Kidney epithelial cell (primary cell): ENCODE measurements at places on chromosomes 11 and 22.

- DNase-seq, result no peak
These were observed 178.5 kb upstream of the GUCY1A2 start for GRCh38 chr11:107196732-107197131.

DNA sequence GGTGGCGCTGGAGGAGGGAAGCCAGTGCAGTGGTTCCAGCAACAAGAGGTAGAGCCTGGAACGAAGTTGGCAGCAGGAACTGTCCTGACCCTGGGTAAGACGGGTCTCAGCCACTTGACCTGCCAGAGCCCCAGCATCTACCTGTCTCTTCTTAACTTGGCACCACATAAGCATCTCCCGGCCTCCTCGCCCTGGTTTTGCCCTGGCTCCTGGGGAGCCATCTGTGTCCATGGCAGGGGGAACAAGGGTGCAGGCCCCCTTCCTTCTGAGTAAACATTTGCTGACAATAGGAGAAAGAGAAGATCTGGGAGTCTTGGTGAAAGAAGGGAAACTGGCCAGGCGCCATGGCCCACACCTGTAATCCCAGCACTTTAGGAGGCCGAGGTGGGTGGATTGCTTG, 12.8 kb downstream of the P2RY2 start:
- no peak for DNase-seq

- no peak for DNase-seq
These were observed 32.8 kb upstream of the CTTN start for GRCh38 chr11:70365544-70365927.

DNA sequence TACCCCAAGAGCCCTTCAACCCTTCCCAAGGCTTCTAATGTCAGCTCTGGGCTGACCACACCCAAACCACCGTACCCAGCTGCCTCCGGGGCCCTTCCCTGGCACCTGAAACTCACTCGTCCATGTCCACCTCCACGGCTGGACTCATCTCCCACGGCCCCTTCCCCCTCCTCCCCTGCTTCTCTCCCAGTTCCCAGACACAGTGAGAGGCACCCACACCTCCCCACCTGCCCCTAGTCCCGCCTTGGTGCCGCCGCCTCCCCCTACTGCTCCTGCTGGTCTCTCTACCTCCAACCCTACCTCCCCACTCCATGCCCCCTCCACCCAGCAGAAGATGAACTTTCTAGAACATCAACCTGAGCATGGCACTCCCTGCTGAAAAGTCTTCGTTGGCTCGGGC, 39.5 kb downstream of the ELFN2 start:
- DNase-seq, result no peak

- DNase-seq, result peak; percentile 12
These were observed 37.6 kb upstream of the SLC5A1 start for GRCh38 chr22:32005453-32005852.

DNA sequence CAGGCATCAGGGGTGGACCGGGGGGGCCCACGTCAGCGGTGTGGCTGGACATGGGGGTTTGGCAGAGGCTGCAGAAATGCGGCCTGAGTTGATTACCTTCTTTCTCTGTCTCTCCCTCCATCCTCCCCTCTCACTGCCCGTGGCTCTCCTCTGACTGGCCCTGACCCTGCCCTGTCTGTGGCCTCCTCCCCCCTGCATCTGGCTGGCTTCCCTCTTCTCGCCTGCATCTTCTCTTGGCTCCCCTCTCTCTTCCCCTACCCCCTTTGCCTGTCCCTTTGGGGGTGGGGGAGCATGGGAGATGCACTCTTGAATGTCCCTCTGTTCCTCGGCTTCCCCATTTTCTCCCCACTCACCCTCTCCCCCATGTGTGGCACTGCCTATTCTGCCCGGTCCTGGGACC, 23.9 kb upstream of the TAB1 start:
- no peak for DNase-seq

DNA sequence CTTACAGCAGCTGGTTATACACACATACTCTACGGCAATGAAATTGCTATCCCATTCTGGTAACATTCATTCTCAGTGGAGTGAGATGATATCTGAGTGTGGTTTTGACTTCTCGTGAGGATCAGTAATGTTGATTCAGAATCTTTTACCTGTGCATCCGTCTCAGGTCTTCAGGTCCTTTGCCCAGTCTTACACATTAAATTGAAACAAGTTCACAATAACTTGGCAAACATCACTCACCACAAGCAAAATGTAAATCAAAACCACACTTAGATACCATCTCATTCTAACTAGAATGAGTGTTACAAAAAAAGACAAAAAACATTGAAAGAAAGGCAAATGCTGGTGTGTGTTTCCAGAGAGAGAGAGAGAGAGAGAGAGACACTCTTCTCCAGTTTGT, 14.0 kb downstream of the RGL4 start:
- DNase-seq, result no peak

- no peak for DNase-seq
These were observed 52.8 kb downstream of the LRRC32 start for GRCh38 chr11:76617553-76618265.

DNA sequence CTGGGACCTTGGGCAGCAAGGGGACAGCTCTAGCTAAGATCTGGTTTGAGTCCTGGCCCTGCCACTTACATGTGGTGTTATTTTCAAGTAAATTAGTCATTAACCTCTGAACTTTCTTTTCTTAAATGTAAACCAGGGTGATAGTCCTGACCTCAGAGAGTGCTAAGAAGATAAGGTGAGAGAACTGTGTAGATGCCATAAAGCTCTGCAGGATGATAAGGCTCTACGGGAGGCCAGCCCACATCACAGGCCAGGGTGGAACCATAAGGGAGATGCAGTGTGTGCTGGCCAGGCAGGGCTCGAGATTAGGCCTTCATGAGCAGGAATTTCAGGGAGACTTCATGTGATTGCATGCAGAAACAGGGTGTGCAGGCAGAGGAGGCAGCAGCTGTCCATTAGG, 24.2 kb downstream of the NECTIN1 start:
- DNase-seq, result no peak

- no peak for DNase-seq
These were observed 28.7 kb upstream of the LMO1 start for GRCh38 chr11:8292351-8292750.

DNA sequence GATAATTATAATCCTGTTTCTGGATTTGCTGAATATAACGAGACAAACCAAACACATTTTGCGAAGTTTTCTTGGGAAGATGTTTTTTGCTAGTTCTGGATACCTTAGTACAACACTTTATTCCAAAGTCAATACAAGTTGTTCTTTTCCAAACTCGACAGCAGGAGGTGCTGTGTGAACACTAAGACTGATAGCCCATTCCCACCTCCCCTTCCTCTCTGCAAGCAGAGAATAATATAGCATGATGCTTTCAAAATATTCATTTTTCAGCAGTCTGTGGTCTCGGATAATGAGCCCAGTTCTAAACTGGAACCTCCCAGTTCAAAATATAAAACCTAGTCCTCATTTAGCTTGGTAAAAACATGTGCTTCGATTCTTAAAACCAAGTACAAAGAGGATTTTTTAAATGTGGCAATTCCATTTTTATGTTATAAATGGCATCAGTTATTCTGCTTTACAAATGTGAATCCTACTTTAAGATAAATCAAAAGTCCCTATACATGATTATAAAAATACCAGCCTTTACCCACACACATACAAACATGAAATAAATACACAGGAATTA, 129.1 kb downstream of the DCDC1 start:
- DNase-seq, result peak; percentile 25

GRCh38 chr11:19244084-19244483, 3.3 kb upstream of the E2F8 start:
- DNase-seq, result no peak

GRCh38 chr11:71425860-71426259, 22.3 kb downstream of the DHCR7 start:
- peak; percentile 37 for DNase-seq

- peak; percentile 16 for DNase-seq
These were observed 19.5 kb downstream of the CLTCL1 start for GRCh38 chr22:19271856-19272535.

DNA sequence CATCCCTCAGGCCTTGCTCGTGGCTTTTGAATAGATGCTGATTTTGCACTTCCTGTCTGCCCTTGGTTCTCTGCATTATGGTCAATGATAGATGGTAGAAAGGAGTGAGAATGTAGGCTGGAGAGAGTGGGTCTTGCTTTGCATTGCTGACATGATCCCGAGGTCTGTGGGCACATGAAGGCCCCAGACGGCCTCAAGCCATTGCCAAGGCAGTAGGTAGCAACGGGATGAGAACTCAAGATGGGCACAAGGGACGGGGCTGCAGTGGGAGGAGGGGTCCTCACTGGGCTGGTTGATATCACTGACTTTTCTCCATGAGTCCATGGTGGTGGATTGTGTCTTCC, 54.0 kb downstream of the GAB4 start:
- DNase-seq, result no peak

DNA sequence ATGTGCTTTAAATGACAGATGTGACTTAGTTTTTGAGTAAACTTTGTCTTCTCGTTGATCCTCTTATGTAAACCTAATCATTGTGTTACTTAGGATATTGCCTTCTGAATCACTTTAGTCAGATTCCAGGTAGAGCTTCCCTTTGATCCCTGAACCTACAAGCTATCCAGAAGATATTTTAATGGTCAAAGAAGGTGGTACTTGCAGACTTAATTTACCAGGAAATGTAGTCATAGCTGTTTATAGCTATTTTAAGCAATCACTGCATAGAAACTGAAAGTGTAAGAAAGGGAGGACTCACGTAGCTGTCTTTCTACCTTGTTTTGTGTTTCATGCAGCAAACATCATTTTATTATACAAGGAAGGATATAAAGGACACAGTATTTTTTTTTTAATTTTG, 189.5 kb downstream of the DDX10 start:
- DNase-seq, result no peak

DNA sequence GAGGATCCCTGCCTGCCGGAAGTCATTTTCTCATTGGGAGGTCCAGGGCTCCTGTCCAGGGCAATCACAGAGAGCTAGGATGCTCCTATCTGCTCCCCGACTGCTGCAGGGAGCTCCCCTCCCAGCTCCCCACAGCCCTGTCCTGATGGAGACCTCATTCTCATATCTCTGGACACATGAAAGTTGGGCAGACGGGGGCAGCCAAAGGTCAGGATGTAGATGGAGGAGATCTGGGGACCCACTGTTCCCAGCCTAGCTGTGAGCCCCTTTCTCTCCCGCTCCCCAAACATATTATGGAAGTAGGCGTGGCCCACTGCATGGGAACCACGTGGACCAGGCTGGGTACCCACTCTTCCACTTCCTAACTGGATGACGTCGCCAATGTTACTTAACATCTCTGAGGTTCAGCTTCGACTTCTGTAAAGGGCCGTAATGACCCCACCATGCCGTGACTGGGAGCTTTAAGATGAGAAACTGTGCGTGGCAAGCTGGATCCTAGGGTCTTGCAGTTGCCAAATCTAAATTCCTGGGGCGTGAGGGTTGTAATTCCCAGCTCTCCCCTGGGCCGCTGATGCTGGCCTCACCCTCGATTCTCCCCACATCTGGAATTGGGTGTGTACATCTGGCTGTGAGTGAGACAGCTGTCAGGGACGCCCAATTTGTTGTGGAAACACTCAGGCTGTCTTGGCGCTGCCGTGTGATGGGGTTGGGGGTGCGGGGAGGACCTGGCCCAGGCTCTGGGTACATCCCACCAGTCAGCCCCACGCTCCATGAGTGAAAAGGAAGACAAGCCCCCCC, 1.8 kb downstream of the CDC42EP2 start:
- no peak for DNase-seq

DNA sequence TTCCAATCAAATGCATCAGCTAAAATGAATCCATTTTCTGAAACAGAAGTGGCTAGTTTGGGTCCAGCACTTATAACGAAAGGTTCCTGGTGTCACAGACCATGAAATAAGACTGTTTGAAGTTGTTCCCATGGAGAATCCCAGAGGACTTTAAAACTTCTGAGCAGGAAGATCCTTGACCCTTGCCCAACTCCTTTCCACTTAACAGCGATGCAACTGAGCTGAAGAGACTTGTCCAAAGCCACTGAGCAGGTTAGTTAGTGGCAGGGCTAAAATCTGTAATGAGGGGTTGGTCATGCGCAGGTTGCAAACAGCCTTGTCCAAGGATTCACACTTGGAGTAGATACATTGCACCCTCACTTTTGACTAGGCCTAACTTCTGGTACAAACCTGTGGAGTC, 1.3 kb downstream of the RAB38 start:
- DNase-seq, result no peak

- no peak for DNase-seq
These were observed 12.0 kb upstream of the P2RY6 start for GRCh38 chr11:73260127-73260457.

DNA sequence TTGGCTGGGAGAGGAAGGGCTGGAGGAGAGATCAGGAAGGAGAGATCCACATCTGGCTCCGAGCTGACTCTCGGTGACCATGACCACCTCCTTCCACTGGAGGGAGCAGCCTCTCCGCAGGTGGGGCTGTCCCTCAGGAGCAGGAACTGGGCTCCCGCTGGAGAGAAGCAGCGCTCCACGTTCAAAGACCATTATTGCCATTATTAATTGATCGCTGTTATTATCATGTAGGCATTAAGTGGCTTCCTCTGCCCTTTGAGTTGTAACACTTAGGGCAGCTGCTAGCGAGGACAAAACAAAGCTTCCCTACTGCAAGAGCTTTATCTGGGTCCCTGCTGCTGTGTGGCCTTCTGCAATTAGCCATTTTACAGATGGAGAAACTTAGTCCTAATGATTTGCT, 251.9 kb downstream of the ST3GAL4 start:
- no peak for DNase-seq

- no peak for DNase-seq
These were observed 13.5 kb upstream of the TTLL8 start for GRCh38 chr22:50071432-50072166.

DNA sequence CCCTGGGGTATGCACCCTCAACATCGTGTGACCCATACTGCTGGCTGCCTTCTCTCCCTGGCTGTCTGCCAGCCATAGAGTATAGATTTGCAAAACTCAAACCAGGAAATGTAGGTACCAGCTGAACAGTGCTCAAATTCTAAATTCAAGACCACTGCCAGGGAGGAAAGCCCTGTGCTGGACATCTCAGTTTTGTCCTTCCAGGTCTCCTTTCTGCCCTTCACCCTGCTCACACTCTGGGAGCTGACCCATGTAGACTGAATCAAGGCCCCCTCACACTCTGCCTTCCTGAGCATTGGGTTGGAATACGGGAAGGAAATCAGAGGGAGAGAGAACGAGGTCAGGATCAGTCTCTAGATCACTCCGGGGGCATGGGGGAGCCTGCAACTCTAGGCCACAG, 12.4 kb upstream of the DRD2 start:
- no peak for DNase-seq

- no peak for DNase-seq
These were observed 3.1 kb downstream of the EIF3M start for GRCh38 chr11:32586576-32587190.

- no peak for DNase-seq
These were observed 105.1 kb downstream of the FBXO7 start for GRCh38 chr22:32579529-32580220.

DNA sequence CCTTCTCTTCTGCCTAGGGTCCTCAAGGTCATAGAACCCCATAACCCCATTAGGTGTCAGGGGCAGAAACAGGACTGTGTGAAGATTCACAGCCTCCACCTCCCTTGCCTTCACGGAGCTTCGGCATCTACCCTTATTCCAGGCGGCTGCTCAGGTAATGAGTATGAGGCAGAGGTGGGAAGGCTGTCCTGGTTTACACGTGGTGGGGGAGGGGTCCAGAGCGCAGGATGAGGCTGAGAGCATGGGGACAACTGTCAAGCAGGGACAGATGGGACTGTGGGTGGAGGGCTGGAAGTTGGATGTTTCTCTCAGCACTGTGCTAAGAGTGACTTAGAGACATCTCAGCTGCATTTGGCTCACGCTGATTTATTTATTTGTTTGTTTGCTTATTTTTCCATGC, 4.3 kb upstream of the RAD9A start:
- DNase-seq, result no peak

GRCh38 chr22:38964989-38965388, 7.6 kb downstream of the APOBEC3A start:
- no peak for DNase-seq

- no peak for DNase-seq
These were observed 55.4 kb downstream of the QSER1 start for GRCh38 chr11:32947978-32948377.
